Coronary artery (tissue), 2 donors: ENCODE measurements at places on chromosomes 3 and 15.

DNA sequence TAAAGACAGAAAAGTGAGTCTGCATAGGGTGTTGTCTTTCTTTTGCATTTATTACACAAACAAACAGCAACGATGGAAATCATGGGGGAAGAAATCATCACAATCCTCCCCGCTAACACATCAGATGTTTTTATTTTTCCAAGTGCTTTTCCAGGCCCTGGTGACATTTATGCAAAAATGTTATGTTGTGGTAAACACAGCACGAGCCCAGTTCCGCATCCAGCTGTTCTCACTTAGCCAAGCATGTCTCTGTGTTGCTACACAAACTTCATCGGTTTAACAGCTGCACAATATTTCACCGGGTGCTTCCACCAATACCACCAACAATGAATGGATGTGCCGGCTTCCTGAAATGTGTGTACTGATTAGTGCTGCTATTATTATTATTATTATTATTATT lies 53.7 kb upstream of the ABHD17C start:
- no peak for DNase-seq

DNA sequence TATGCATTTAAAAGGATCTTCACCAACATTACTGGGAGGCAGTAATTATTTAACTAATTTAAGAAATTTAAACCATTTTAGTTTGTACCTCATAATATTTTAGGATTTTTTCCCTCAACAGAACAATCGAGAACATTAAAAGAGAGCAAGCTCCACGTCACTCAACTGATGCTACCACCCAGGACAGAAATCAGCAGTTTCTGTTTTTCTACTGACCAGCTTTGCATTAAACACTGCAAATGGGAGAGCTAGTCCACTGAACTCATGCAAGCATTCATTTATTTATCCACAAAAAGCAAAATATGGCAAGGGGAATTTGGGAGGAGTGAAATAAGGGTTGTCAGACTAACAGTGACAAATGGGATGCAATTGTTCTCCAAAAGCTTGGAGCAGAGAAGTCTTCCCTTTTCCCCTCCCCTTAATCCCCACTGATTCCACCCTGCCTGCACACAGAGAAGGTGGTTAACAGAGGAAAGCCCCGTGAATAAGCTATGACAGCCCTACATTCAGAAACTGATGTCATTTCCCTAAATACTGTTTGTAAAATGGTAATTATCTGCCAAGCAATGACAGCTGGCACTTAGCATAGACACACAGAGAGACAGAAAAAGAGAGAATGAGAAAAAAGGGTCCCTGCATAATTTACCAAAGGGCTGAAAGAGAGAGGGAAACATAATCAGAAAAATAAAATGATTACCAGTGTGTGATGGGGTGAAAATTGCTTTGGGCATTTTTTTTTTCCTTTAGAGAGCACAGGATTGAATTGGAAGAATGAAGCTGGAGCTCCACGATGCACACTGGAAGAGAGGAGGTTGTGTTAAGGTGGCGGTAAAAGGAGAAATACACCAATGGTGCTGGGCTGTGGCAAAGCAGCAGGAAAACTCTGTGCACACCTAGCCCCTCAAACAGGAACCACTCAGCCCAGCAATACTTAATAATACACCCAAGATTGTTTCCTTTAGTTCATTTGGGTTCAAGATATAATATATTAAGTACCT lies 777.4 kb downstream of the TUSC7 start:
- DNase-seq = no peak

DNA sequence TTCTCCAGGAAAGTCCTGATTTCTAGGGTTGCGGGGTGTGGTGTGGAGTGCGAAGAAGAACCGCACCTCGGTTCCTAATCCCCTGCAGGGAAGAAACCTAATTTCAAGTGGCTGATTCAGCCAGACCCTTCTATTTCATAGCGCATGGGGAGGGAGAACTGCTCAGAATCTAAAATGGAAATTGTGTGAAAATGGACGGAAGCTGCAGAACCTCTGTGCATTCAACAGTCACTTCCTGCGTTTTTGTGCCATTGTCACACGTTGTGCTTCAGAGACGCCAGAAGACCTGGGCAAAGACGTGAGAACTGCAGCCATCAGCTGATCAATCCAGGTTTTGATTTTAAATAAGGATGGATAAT lies 1.2 kb downstream of the SIDT1 start:
- no peak for DNase-seq

DNA sequence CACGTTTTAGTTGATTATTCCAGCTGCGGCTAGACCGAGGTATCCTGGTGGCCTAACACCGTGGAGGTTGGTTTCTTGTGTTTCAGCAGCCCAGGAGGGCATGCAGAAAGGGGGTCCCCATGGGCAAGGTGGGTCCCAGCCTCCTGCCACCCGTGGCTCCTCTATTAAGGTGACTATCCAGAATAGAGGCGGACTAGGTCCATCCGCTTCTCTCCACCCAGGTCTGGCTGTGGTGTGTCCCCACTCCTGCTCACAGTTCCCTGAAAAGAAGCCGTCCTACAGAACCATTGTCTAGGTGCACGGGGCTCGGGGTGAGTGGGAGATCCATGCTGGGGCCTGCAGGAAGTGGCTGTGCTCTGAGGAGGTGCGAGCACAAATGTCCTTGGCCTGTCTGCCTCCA lies 81.5 kb downstream of the WNT7A start:
- DNase-seq = no peak

DNA sequence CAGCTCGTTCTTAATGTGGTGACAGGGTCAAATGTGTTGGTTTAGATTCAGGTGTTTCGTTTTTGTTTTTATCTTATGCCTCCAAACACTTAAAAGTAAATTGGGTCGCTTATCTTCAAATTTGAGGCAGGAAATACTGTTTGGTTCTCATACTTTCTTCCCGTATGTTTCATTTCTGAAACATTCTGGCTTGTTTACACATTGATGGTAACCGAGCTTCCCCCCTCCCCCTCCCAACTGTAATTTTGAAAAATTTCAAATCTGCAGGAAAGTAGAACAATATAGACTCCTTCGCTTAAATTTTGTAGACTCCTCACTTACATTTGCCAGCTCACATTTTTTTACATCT lies 64.9 kb downstream of the CMTM8 start:
- DNase-seq = no peak

DNA sequence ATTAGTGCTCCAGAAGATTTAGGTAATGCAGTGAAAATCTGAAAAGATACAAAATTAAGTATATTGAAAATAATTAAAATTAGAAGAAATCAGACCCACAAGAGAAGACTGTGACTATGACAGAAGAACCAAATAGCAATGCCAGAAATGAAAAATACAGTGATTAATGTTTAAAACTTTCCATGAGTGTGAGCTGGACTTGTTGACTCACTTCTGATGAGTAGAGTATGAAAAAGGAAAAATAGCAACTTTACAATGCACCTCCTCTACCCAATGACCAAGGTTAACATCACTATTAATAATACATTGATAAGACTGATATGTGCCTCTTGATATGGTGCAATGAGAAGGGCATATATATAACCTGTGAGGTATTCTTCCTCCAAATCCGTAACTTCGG lies 39.3 kb upstream of the SLC22A13 start:
- DNase-seq = no peak

GRCh38 chr15:81858136-81858535 lies 187.7 kb downstream of the MEX3B start:
- DNase-seq = no peak

DNA sequence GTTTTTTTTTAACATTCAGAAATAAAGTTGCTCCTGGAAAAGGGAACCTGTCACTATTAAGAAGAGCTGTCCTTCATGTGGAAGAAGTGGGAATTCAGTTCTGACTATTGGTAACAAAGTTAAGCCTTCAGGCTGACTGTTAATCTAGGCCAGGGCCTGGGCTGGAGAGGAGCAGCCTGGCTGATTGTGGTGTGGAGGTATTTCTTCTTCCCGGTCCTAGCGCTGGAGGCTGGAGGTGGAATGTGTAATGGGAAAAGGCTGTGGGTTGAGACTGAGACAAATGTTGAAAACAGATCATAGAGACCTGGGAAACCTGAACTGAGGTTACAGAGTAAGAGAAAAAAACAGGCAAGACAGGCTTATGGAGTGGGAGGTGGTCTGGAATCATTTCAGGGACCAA lies 23.8 kb upstream of the SH3BP5 start:
- no peak for DNase-seq

GRCh38 chr3:53478921-53479664 lies 15.3 kb upstream of the CACNA1D start:
- DNase-seq = no peak

DNA sequence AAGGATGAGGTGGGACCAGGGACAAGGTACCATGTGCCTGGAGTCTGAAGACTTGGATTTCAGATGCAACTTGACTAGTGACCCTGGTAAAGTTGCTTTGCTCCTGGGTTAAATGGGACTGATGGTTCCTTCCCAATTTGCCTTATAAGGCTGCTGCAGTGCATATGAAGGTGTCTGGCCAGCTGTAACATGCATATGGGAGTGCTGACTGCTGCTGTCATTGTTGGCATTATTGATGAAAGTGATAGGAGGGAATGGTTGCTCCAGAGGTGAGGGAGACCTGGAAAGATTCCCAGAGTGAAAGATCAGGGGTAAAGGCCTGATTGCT lies 20.5 kb downstream of the CYP8B1 start:
- peak; percentile 36 for DNase-seq

DNA sequence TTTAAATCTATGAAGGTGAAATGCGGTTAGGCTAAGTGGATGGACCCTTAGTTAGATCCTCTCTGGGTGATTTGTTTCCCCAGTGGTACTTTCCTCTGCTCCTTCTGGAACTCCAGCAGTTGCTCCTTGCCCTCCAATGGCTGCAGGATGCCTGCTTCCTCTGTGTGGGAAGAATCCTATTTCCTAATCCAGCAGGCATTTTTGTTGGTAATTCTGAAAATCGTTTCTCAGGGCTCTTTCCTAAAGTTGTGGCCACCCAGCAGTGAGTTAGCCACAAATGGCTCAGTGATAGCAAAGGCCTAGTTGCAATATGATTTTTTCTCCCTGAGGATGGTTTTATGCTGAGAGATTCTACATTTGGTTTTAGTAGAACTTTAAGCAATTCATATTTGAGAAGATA lies 332.3 kb upstream of the C2CD4B start:
- no peak for DNase-seq

DNA sequence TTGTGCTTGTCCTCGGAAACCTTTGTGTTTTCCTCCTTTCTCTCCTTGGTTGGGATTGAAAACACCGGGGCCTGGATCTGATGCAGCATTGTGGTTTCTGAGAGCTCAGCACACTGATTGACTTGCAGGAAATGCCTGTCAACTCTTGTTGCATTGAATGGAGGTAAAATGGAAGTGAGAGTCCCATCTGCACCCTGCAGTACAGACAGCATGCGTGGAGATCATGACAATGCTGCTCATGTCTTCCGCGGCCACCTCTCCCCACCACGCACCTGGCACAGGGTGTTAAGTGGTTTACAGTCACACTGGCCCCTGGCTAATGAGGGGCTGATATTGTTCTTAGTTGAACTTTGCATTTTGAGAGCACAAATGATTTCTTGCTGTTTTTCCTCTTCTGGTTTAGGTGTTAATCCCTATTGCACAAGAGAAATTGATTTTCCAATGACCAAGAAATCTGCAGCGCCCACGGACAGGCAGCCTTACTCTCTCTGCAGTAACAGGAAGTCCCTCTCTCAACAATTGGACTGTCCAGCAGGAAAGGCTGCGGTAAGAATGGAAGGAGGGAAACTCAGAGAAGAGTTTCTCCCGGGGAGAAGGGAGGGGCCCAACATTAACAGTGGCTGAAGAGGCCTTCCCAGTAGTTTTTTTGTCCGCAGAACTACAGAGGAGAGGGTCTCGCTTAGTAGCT lies 58.5 kb downstream of the STARD5 start:
- DNase-seq = no peak

- no peak for DNase-seq
Observed at GRCh38 chr15:39720621-39721611, 61.7 kb downstream of the FSIP1 start.

- DNase-seq = peak; percentile 94
Observed at GRCh38 chr15:62896969-62897486, 145.5 kb upstream of the TPM1 start.

- DNase-seq = no peak
Observed at GRCh38 chr15:83127547-83128150, 20.2 kb downstream of the TM6SF1 start.

GRCh38 chr3:64355401-64355807 lies 130.1 kb upstream of the PRICKLE2 start:
- DNase-seq = no peak

GRCh38 chr3:171129827-171130226 lies 103.3 kb upstream of the SLC2A2 start:
- no peak for DNase-seq

DNA sequence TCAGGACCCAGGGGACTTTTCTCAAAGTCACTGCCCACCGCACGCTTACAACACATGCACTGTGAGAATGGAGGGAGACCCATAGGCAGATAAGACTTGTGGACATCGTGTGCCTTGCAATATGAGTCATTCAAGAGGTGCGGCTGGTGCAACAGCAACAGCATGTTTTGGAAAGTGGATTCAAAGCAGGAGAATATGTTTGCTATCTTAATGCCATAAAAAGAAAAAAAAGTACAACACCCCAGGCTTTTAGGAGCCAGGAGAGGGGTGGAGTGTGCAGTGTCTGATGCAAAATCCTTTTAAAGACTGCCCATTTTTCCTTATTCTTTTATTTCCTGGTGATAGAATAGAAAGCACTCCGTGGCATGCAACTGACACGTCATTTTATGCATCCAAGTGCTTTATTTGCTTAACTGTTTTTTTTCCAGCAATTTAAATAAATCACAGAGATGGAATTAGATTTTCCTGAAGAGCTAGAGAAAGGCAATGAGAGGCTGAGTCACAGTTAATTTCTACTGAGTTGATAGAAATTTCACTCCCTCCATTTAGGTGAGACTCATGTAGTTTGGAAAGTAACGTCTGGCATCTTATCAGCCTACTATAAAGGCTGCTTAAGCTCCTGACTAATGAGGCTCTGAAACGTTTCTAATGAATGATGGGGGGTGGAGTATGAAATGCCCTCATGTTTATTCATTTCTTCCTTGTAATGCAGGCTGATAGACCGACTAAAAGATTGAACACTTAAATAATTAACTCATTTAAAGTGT lies 96.4 kb downstream of the NSUN3 start:
- DNase-seq = no peak

GRCh38 chr3:52495777-52496602 lies 852 bp downstream of the STAB1 start:
- no peak for DNase-seq

DNA sequence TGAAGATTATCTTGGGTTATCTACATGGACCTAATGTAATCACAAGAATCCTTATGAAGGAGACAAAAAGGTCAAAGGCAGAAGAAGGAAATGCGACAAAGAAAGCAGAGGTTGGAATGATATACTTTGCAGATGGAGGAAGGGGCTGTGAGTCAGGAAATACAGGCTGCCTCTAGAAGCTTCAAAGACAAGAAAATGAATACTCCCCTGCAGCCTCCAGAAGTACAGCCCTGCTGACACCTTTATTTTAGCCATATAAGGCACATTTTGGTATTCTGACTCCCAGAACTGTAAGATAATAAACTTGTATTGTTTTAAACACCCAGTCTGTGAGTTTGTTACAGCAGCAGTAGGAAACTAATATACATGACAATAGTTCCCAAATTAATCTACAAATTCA lies 58.6 kb downstream of the SIDT1 start:
- no peak for DNase-seq

DNA sequence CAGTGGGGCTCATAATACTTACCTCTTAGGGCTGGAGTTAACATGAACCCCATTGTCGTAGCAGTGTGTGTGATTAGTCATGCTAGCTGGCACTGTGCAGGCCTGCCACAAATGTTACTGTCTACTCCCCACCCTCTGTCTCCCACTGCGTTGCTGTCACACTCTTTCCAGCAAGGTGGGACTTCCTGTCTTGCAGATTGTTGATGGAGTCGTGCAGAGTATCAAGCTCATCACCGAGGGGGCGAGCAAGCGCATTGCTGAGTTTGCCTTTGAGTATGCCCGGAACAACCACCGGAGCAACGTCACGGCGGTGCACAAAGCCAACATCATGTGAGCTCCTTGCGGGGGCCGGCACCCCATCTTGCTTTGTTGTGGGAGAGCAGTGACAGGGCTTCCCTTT lies 12.9 kb downstream of the IDH3A start:
- no peak for DNase-seq
